ENCODE measurements at places on chromosomes 11 and 22.

DNA sequence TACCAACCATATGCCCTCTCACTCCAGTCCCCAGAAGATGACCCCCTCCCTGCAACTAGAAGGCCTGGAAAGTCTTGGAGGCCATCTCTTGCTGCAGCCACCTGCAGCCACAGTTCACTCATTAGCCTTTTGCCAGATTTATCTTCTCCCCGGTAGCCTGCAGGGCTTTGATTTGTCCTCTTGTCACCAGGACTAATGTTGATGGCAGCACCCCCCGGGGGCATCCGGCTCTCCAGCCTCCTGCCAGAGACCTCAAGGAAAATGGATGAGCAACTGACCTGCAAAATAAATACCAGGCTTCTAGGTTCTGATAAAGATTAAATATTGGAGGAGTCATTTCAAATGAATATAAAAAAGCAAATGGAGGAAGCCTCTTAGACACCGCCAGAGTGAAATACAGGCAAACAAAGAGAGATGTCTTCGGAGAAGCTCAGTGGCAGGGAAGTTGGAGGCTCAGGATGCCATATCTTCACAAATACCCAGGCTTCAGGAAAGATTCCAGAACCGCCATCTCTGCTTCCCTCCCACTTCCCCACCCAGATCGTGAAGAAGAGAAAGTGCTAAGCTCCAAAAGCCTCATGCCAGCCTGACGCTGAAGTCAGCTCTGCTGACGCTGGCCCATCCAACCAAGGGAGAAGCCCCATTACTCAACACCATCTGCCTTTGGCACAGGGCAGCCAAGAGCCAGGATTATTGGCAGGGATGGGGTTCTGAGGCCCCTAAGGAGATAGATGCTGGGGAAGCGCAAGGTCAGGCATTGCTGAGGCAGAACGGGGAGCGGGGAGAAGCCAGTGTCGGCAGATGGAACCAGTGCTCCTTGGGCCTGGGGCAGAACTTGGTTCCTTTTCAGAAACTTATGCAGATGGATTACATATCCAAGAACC is 362.7 kb downstream of the CADM1 start:
- DNase-seq = no peak

DNA sequence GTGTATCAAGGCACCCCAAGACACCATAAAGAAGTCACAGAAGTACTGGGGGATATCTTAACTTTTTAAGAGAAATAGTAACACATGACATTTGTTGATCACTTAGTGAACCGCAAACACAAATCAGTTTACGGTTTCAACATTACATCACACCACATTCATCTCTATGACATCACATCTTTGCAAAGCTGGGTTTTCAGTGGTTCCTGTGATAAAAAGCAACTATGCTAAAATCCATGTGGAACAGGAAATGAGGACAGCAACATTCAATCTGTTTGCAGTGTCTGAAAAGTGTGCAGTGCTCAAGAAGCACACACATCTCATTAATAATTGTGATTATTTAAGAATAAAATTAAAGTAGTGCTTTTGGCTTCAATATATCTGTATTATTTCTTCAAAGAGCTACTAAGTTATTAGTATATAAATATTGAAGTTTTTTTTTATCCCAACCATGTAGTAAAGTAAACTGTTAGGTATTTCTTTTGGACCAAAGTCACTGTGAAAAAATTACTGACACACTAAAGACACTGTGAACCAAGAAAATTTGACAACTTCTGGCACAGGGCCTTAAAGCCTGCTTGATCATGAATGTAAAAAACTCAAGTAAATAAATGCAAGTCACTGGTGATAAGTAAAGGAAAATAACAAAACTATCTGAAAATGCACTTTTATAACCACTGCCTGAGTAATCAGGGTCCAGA is 156.0 kb upstream of the SOX6 start:
- no peak for DNase-seq

GRCh38 chr22:46657996-46658947 is 38.1 kb downstream of the GRAMD4 start:
- no peak for DNase-seq

DNA sequence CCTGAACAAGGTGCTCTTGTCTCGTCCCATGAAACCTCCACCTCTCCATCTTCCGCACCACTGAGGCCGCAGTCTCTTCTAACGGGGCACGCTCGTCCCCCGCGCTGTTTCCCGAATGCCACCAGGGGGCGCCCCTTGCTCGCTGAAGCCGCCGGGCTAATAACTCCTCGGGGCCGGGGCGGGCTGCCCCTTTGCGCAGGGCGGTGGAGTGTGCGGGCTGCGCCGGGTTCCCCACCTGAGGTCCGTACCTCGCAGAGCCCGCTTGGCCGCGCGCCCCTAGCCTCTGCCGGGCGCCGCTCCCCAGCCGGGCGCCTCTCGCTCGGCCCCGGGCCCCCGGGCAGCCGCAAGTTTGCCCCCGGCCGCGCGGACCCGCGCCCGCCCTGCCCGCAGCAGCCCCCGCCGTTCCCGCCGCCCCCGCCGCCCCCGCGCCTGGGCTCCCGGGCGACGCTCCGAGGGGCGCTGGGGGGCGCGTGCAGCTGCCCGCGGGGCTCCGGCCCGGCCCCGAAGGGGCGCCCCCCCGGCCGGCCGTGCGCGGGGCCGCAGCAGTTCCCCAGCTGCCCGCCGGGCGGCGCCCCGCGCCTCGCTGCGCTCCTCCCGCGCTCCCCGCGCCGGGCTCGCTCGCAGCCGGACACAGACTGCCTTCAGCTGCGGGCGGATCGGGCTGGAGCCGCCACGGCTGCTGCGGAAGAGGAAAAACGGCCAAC is at the start of gene GRIK4:
Gene GRIK4, plus strand, starts transcription at position 633 of the 704 bp plus-strand sequence. CDS start 148,571 bp downstream, outside the sequence.
- DNase-seq = peak; percentile 84

GRCh38 chr11:32792948-32793475 is 1.4 kb downstream of the CCDC73 start:
- peak; percentile 55 for DNase-seq

DNA sequence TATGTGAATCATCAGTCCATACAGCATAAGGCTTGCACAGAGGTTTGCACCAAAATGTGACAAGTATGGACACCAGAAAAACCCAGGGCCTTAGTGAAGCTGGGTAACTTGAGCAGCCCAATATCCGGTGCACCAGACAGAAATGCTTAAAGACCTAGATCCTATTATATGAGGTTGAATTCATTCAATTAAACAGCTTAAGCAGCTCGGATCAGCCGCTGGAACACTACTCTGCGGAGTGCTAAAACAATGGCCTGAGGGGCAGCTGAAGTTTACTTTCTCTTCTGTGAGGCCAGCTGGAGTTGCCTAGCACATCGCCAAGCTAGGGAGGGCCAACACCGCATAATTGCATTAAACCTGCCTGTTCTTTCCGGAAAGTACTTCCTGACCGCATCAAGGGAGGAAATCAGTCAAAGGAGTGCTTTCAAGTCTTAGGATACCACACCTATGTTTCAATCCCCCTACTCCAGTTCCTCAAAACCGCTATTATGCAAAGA is 17.0 kb upstream of the FAM181B start:
- no peak for DNase-seq

DNA sequence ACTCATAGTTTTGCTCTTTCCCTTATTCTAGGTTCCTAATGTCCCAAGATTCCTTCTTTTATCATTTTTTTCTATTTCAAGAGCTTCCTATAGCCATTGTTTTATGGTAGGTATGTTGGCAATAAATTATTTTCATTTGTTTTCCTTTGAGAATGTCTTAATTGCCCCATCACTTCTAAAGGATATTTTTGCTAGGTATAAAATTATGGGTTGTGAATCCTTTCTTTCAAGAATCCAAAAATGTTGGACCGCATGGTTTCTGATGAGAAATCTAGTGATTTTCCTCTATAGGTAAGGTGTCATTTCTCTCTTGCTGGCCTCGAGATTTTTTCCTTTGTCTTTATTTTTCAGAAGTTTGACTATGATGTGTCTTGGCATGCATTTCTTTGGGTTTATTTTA is 22.3 kb downstream of the RTL6 start:
- DNase-seq = no peak

GRCh38 chr11:92768121-92768840 is 201.2 kb upstream of the MTNR1B start:
- no peak for DNase-seq

DNA sequence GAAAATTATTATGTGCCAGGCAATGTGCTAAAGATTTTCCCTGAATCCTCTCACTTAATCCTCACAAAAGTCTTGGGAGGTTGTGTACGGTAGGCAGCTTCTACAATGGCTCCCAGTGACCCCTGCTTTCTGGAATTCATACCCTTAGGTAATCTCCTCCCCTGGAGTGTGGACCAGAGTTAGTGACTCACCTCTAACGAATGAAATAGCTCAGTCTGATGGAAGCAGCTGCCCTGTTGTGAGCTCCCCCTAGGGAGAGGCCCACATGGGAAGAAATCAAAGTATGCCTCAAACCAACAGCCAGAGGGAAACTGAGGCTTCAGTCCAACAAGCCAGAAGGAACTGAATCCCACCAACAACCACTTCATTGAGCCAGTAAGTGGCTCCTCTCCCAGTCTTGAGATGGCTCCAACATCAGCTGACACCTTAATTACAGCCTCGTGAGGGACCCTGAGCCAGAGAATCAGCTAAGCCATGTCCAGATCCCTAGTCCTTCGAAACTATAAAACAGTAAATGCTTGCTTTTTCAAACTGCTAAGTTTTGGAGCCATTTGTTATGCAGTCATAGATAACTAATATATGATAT is 98.9 kb upstream of the ISX start:
- DNase-seq = no peak

GRCh38 chr22:45493286-45493771 is 9.4 kb upstream of the FBLN1 start:
- peak; percentile 77 for DNase-seq

GRCh38 chr11:68324241-68324640 is 11.8 kb downstream of the LRP5 start:
- DNase-seq = no peak

GRCh38 chr11:134409552-134410429 is 2.3 kb downstream of the B3GAT1 start:
- DNase-seq = no peak

- DNase-seq = no peak
Observed at GRCh38 chr11:126754591-126755426, 245.8 kb downstream of the KIRREL3 start.

- no peak for DNase-seq
Observed at GRCh38 chr11:21625982-21626381, 566.9 kb upstream of the ANO5 start.

GRCh38 chr11:84947970-84948580 is 679.1 kb downstream of the DLG2 start:
- DNase-seq = no peak

DNA sequence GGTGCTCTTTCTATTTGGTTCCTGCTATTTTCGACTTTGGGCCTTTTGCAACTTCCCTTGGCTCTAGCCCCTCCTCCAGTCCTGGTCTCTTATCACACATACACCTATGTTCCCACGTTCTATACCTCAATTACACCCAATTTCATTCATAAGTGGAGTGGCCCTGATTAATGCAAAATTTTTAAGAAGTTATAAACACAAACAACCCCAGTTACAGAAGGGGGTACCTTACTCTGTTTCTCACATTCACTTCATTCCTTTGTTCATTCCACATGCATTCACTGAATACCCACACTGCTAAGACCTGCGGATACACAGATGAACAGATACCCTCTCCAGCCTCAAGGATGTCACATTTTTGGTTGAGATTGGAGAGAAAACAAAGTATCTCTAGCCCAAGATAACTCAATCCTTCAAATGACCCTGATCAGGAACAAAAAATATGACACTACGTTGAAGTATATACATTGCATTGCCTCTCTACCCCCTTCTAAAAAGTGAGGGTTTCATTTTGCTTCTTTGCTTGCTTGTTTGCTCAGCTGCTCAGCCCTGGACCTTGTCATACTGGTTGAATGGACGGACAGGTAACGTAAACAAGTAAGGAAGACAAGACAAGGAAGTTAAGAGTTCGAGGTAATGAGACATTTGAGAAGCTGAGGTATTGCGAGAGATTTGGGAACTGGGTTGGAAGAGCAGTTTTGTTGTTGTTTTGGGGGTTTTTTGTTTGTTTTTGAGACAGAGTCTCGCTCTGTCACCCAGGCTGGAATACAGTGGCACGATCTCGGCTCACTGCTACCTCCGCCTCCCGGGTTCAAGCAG is 3.6 kb upstream of the VPS37C start:
- no peak for DNase-seq

DNA sequence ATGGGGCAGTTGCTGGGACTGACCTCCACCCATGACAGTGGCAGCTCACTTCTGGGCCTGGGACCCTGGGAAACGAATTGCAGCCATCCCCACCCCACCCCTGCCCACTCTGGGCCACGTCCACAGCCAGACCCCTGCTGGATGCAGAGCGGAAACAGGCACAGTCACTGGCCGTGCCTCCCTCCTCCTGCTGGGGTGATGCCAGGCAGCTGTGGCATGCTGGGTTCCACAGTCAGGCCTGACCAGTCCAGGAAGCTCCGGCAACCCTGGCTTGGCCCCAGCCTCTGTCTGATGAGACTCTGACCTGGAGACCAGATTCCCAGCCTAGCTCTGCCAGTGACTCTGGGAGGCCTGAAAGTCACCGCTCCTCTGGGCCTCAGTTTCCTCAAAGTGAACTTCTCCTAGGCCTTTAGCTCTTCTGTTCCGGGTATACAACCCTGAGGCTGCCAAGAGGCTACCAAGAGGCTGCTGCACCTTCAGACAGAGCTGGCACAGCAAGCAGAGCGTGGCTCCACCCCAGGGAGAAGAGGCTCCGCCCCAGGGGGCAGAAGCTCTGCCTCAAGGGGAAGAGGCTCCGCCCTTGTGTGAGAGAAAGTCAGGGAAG is 8.9 kb downstream of the SULT4A1 start:
- no peak for DNase-seq

DNA sequence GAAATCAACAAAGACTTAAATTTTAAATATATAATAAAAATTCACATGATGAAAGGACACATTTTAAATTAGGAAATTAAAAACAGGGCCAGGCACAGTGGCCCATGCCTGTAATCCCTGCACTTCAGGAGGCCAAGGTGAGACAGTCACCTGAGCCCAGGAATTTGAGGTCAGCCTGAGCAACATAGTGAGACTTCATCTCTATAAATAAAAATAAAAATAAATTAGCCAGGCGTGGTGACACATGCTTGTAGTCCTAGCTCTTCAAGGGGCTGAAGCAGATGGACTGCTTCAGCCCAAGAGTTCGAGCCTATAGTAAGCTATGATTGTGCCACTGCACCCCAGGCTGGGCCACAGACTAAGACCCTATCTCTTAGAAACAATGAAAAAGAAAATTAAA is 29.3 kb downstream of the RRAS2 start:
- DNase-seq = no peak

DNA sequence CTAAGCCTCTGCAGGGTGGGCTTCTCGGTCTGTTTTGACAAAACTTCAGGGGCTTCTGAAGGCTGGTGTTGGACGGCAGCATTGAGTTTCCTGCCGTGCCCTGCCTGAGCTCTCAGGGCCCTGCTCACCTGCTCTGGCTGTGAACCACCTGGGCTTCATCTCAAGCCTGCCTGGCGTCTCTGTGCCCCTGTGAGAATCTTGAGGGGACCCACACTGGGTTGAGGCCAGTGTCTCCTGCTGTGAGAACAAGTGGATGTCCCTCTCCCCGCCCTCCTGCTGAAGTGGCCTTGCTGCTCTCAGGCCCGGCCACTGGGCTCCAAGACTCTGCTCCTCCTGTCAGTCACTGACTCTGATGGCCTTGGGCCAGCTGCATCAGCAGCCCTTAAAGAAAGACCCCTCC is 30.3 kb downstream of the PPIL2 start:
- no peak for DNase-seq

GRCh38 chr11:67664696-67665540 is 9.5 kb downstream of the ALDH3B2 start:
- DNase-seq = no peak

All from uterus (tissue), 4 donors.